ENCODE measurements at places on chromosomes 4 and X.

DNA sequence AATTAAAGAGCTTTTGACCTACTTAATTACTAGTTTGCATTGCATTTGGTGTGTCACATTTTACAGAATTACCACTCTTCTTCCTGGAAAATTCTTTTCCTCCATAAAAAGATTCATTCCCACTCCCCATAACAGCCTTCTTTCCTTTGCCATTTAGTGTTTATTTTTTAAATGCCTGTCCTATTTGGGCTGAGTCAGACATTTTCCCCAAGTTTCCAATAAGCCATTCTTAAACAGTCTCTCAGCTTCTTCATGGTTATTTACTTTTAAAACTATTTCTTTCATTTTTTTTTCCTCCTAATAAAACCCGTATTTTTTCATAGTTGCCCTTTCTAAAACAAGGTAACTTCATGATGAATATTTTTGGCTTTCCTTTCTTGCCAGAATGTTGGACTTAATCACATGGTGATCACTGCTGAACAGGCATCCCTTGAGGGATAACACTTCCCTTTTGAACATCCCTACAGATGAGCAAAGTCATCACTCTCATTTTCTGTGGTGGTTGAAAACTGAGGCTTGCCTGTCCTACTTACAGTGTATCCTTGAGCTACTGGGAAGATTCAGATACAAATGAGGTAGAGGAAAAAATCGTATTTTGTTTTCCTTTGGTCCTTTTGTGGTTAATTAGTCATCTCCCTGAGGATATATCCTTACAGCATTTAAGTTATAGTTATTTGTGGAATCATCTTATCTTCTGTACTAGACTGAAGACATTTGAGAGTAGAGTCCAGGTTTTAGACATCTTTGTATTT lies 520.5 kb upstream of the NR3C2 start:
- DNase-seq: no peak

- DNase-seq: no peak
Measured at GRCh38 chr4:173998471-173999144, 284.9 kb downstream of the FBXO8 start.

GRCh38 chr4:1031956-1032795 lies 20.8 kb downstream of the FGFRL1 start:
- DNase-seq: no peak

GRCh38 chrX:32533848-32534247 lies 677.5 kb downstream of the DMD start:
- DNase-seq: no peak

DNA sequence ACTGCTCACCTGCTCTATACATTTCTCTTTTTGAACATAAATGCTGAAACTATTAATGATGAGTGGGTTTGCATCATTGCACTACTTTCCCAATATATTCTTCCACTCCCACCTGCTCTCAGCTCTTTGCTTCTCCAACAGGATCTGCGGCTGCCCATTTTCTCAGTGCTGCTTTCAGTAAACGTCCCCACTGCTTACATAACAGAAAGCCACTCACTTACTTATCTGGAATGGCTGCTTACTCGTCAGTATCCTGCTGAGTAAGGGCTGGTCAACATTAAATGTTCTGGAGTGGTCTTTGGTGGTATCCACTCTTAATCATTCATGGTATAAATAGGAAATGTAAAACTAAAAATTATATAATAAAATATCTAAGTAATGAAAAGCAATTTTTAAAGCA lies 112.8 kb upstream of the HPF1 start:
- DNase-seq: no peak

DNA sequence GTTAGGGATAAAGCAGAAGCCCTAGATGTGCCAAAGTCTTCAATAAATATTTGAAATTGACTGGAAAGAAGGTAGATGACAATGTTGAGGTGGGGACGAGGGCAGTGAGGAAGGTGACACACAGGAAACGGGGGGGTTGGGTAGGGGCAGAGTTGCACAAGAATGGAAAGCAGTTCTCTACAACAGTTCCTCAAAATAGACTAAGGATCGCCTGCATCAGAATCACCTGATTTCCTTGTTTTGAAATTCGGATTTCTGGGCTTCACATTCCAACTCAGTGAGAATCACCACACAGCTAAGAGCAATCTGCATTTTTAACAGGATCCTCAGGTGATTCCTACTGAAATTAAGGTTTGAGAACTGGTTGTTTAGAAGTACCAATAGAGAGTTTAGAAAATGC lies 70.6 kb downstream of the ARFIP1 start:
- no peak for DNase-seq

GRCh38 chr4:38696697-38697096 lies 32.7 kb downstream of the KLF3 start:
- no peak for DNase-seq

DNA sequence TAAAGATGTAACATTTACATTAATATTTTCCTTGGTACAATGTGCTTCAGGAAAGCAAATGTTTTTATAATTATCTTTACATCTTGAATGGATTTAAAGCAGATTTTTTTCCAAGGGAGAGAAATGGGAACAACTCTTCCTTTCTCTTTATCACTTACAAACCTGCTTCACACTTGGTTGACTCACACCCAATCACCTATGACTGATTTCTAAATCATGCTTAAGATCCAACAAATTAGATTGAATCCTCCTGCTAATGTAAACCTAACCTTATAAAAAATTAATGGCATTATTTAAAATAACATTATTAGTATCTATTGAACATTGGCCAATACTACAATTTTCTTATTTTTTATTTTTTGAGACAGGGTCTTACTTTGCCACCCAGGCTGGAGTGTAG lies 127.1 kb downstream of the INPP4B start:
- DNase-seq: no peak

GRCh38 chr4:168059251-168059650 lies 33.1 kb upstream of the ANXA10 start:
- no peak for DNase-seq

- DNase-seq: no peak
Measured at GRCh38 chrX:2498781-2499302, 1.9 kb downstream of the DHRSX start.

GRCh38 chrX:12881914-12882313 lies 15.0 kb downstream of the TLR7 start:
- no peak for DNase-seq

DNA sequence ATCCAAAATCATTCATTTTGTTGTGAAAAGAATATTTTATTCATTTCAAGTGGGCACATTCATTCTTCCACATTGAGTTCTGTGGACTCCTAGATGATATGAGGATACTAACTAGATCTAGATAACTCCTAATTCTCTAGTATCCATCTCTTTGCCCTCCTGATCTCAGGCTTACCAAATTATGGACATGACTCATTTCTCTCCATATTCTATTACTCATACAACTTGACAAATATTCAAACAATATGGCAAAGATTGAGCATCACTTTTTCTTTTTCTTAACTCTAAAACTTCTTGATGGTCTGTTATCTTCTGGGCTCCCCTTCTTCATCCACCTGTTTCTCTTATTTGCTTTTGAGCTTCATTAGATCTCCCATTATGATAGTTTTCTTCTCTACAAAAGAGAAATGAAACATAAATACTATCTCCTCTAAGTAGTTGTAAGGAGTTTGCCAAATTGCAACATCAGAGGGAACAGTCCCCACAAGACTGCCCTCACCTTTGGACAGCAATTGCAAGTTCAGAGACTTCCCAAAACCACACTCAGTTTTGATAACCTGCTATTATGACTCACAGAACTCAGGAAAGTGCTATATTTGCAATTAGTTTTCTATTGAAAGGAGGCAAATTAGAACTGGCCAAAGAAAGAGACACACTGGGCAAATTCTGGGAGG lies 422.9 kb downstream of the SPRY1 start:
- DNase-seq: no peak

DNA sequence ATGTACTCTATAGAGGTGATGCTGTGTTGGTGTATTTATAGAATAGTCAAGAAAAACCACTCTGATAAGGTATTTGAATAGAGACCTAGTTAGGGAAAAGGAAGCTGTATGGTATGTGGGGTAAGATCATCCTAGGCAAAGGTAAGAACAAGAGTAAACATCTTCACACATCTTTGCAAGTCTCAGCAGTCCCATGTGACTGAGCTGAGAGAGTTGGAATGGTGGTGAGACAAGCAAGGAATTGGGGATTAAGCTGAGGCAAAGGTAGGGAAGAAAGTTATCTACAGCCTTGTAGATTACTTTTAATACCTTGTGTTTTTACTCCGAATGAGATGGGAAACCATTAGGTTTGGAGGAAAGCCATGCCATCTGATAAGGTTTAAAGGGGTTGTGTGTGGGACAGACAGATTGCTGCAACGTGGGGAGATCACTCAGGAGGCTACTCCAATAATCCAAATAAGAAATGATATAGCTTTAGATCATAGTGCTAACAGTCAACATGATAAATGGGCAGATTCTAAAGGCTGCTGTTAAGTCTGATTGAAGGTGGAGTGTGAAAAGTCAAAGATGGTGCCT lies 31.7 kb upstream of the MANBA start:
- DNase-seq: no peak

DNA sequence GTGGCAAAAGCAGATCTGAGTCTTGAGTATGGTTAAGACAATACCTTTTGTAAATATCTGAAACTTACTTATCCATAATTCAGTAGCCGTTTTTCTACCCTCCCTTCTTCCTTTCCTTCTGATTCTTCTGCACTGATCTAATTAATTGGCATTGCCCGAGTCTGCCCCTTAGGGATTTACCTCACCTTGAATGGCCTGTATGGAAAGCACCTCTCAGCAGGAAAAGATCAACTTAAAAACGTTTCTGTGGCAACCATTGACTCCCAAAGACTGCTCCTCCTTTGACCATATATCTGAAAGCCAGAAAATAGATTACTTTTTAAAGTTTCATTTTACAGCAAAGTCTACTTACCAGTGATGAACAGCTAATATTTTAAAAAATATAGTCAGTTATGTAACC lies 496.5 kb upstream of the LCORL start:
- DNase-seq: no peak

DNA sequence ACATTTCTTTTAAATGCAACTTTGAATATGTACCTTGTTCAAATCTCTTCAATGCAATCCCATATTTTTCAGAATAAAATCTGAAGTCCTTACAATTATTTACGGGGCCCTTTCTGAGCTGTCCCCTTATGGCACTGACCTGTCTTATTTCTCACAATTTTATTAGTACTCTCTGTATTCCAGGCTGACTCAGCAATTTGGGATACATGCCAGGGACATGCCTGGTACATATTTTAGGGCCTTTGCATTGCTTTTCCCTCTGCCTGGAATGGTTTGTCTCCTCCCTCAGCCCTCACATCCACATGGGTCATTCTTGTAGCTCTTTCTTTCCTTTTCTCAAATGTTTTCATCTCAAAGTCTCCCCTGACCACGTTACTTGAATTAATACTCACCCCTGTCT lies 172.2 kb upstream of the TECRL start:
- no peak for DNase-seq

DNA sequence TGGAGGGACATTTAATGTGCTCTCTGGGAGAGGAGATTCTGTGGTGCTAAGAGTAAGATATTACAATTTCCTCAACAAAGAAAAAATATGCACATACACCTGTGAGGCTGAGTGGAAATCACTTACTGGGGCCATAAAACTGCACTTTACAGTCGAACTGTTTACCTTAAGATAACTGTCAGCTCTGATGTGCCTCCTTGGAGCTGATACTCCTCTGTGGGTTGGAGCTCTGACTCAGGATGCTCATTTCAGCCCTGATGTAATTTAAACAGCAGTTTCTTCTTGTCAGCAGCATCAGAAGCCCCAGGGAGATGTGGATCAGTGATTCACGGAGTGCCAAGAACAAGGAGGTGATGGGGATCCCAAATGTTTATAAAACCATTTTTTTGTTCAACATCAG lies 241.9 kb upstream of the SFRP2 start:
- DNase-seq: no peak

GRCh38 chrX:68822641-68823410 lies 6.0 kb upstream of the EFNB1 start:
- DNase-seq: no peak

- DNase-seq: no peak
Measured at GRCh38 chr4:53378171-53378482, 686 bp downstream of the FIP1L1 start.

GRCh38 chrX:119230850-119231249 lies 5.2 kb upstream of the PGRMC1 start:
- no peak for DNase-seq

- DNase-seq: no peak
Measured at GRCh38 chr4:83258461-83258860, 26.1 kb downstream of the COQ2 start.

DNA sequence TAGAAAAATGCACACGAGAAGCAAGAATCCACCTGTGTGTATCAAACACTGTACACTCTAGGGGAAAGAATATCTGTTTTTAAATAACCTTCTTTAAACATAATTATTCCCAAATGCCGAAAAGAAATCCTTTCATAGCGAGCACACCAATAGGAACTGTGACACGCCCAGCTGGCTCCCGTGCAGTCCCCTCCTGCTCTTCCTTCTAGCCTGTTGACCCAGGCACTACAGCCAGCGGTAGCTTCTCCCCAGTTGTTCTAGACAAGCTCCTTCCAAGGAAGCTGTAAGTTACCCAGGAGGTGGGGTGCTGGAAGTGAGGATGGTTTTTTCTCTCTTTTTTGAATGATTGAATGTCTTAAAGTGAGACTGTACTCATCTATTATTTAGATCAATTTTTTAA lies 19.5 kb upstream of the NOCT start:
- no peak for DNase-seq

GRCh38 chr4:22897520-22898108 lies 204.9 kb downstream of the GBA3 start:
- no peak for DNase-seq

DNA sequence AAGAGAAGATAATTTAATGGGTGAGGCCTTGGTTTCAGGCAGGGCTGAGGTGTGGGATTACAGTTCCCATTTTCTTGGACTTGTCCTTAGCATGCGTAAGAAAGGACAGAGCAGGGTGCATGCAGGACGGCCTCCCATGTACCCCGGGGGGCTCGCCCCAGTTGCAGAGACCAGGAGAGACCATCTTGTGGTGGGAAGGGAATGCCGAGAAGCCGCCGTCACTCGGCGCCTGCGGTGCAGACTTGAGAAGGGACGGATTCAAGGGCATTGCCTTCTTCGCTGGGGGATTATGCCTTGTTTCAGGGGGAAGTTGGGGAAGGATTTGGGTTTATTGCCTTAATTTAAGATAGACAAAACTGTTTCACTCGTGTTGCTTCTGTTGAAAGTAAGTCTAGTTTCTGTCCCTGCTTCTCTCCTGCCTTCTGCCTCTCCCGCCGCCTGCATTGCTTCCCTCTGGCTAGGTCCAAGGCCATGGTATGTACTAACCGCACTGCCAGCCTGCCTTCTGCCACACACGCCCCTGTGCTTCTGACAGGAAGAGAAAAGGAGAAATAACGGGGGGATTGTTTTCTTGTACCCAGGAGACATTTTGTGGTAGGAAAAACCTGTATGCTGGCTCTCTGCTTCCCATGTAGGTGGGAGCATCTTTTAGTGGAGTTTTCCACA lies 175.9 kb downstream of the DCLK2 start:
- DNase-seq: no peak

DNA sequence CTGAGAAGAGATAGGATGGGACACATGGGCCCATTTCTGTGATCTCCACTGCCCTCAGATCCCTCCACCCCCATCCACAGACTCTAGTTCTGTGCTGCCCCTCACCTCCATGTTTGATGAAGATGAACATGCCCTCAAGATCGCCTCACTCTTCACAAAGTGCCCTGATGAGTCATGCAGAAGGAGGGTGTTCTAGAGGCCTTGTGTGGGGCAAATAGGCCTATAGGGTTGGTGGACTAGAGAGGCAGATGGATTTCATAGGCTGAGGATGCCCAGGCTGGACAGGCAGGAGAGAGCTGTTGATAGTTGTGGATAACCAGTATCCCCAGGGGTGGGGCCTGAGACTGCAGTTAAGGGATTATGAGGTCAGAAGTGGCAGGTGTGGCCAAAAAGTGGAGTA lies at the start of gene CXorf65:
TSS of gene CXorf65 (minus strand) at position 314 of the 400 bp plus-strand sequence. CDS start at position 130, 184 bp downstream.
- no peak for DNase-seq

Measured in stimulated activated CD4-positive, alpha-beta T cell treated with anti-CD3 and anti-CD28 coated beads, Interleukin-1b, Interleukin-23, amount 100 ng/mL, for 1 hour (primary cell).